ENCODE measurements at places on chromosomes 16 and 17.

- DNase-seq, result no peak
These were observed 6.3 kb downstream of the C17orf50 start for GRCh38 chr17:35766903-35767510.

DNA sequence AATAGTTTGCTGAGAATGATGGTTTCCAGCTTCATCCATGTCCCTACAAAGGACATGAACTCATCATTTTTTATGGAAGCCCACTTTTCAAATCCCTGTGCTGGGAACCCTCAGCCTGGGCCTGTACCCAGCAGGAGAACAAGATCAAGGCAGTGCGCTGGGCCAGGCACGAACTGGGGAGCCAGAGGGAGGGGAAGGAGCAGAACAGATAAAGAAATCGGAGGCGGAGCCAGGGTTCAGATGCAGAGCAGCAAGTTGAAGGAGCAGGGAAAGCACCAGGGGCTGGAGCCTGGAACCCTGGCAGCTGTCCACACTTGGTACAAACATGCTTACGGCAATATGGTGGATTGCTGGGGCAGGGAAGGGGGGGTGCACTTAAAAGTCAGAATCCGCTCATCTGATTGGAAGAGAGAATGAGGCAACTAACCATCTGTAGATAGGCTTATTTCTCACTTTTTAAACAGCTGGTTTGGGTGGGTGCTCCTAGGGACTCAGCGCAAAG lies 107.5 kb downstream of the NOG start:
- no peak for DNase-seq

DNA sequence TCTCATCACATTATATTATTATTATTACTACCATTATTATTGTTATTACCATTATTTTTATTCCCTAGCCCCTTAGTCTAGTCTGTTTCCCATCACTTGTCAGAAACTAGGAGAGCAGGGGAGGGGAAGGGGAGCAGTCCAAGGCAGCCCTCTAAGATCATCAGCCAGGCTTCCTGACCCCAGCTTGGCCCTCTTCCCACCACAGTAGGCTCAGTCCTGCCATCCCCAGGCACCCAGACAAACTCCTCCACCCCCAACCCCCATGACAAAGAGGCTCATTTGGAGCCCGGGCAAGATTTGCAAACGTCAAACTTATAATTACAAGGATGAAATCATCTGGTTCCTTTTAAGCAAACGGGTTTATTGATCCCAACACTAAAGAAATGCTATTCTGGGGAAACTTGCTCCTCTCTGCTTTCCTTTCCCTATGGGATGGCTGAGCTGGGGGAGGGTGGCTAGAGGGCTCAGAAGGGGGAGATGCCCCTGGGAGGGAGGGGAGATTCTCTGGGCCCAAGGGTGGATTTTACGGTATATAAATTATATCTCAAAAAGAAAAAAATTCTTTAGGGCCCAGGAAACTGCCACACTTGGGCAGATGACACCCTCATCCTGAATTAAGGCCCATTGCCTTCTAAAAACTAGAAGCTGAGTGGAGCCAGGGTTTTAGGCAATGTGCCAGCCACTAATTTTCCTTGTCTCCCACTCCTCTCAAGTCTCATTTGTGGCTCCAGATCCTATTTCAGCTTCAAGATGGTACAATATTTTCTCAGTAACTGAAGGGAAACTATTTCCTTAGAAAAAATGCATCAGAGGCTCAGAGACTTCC lies 4.4 kb upstream of the CBFB start:
- no peak for DNase-seq

GRCh38 chr16:87295661-87296531 lies 21.3 kb downstream of the C16orf95 start:
- no peak for DNase-seq

All from activated CD4-positive, CD25-positive, alpha-beta regulatory T cell (primary cell).